ENCODE measurements at places on chromosomes 2 and 18. TPM values are rescaled to one million over a fixed set of nuclear protein-coding genes. Genes with fewer than 3 reads are reported as not detected.

Gene UCN
- 0.09 TPM for total RNA-seq

Gene GKN2
- total RNA-seq, result not detected

Gene SDC1
- total RNA-seq, result 0.47 TPM

Gene RPRM
- not detected for total RNA-seq

Gene NOSTRIN
- total RNA-seq, result 0.36 TPM

Gene WNT10A
- not detected for total RNA-seq

Gene RAB6C
- not detected for total RNA-seq

Gene GATA6
- total RNA-seq, result 15.4 TPM

Gene ZNF521
- total RNA-seq, result 78.2 TPM

Gene AQP12B
- not detected for total RNA-seq

Gene PER2
- 2.6 TPM for total RNA-seq

Gene PCARE
- under 0.01 TPM for total RNA-seq

Gene PPP1CB
- total RNA-seq, result 124 TPM

Gene GPR75
- 1.3 TPM for total RNA-seq

Gene CTDP1
- 29.5 TPM for total RNA-seq

Gene TFCP2L1
- total RNA-seq, result under 0.01 TPM

Gene TMEM17
- 0.47 TPM for total RNA-seq

Gene NEU2
- not detected for total RNA-seq

Gene RAB11FIP5
- total RNA-seq, result 34.2 TPM

Gene G6PC2
- not detected for total RNA-seq

Gene MFSD6
- total RNA-seq, result 4.4 TPM

Gene ONECUT2
- total RNA-seq, result under 0.01 TPM

Gene LIMS3
- 28.2 TPM for total RNA-seq

Gene IL1R2
- total RNA-seq, result 0.19 TPM

Gene MC4R
- not detected for total RNA-seq

Gene LYG1
- 0.27 TPM for total RNA-seq

Gene PARD6G
- total RNA-seq, result 0.75 TPM

Gene SERPINB11
- total RNA-seq, result not detected

Gene GREB1
- total RNA-seq, result 0.09 TPM

Gene DCDC2C
- total RNA-seq, result not detected

Gene CMPK2
- 1.5 TPM for total RNA-seq

Gene AMER3
- not detected for total RNA-seq

Gene ARHGAP15
- total RNA-seq, result not detected

Gene ARL5A
- total RNA-seq, result 55.6 TPM

Gene TUBA4B
- total RNA-seq, result not detected

Gene MAB21L4
- total RNA-seq, result not detected

Gene KIAA2012
- not detected for total RNA-seq

Gene TTLL4
- 8.7 TPM for total RNA-seq

Gene KCNG3
- not detected for total RNA-seq

Gene SERPINB4
- total RNA-seq, result not detected

Gene COA5
- 21.1 TPM for total RNA-seq

Gene GAL3ST2
- not detected for total RNA-seq

Gene SKA1
- total RNA-seq, result 15.0 TPM

Gene RIT2
- total RNA-seq, result not detected

Gene FOSL2
- total RNA-seq, result 57.5 TPM

Gene NEMP2
- 1.2 TPM for total RNA-seq

Gene SNTG2
- not detected for total RNA-seq

Gene PJVK
- total RNA-seq, result 0.66 TPM

Gene SERPINB2
- total RNA-seq, result 30.7 TPM

Gene COLEC11
- 0.38 TPM for total RNA-seq

Gene C1GALT1C1L
- 0.09 TPM for total RNA-seq

Gene SALL3
- total RNA-seq, result not detected

Gene DTNA
- 2.1 TPM for total RNA-seq

Data from endothelial cell of coronary artery (primary cell).